Endodermal cell (in vitro differentiated cells): ENCODE measurements at places on chromosomes 6 and 20. TPM values are rescaled to one million over a fixed set of nuclear protein-coding genes. Genes with fewer than 3 reads are reported as not detected.

DNA sequence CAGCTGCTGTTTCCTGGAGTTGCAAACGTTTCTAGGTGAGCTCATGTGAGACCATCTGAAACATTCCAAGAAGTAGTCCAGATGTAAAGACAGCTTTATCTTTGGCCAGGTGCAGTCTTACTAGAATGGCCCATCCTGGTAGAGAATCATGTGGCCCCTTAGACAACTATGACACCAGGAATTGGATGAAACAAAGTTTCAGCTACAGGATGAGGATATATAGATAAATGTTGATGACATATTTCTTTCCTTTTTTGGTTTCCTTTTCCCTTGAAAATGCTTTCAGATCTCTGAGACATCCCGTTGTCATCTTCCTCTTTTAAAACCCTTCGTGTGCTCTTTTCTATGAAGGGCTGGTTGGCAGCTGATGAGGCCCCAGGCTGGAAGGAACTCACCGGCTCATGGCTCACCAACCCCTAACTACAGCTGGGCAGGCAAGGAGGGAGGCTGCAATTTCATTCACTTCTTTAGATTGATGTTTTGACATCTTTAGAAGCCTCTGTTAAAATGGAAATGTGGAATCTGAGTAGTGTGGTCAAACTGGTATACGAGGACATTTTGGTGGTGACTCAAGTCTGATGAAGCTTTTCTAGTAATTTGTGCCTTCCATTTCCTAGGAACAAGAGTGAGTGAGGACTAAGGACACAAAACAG, 167.9 kb upstream of the TNFAIP3 start:
- no peak for DNase-seq

- DNase-seq = no peak
Observed at GRCh38 chr20:45589725-45590124, 10.6 kb upstream of the WFDC8 start.

DNA sequence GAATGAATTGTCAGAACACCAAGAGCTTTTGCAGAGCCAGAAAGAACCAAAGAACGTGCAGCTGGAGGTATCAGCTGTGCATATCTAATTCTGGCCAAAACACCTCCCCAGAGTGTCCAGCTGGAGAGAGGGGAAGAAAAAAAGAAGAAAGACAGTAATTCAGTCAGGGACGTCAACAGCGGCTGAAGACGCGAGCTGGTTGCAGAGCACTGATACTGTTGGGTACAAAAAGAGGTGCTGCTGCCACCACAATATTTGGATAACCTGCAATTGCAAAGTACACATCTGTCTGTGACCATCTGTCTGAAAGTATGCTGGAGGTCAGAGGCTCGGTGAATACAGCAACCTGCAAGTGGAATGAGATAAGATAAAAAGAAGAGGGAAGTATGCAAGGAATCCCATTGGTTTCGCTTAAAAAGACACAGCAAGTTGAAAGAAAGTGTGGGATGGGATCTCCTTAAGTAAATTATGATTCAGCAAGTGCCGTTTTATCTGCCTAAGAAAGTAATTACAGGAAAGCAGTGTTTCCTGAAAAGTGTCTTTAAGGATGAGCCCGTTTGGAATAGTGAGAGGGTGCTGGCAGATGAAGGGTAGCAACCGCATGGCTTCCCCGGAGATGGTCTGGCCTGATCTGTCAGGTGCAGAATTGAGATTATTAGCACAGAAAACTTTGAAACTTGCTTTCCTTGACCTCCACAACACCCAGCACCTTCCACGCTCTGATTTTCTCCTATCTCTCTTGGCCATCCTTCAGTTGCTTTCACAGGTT, 189.9 kb upstream of the PRDM1 start:
- DNase-seq = no peak

- DNase-seq = no peak
Observed at GRCh38 chr20:43682446-43682845, 15.5 kb downstream of the MYBL2 start.

DNA sequence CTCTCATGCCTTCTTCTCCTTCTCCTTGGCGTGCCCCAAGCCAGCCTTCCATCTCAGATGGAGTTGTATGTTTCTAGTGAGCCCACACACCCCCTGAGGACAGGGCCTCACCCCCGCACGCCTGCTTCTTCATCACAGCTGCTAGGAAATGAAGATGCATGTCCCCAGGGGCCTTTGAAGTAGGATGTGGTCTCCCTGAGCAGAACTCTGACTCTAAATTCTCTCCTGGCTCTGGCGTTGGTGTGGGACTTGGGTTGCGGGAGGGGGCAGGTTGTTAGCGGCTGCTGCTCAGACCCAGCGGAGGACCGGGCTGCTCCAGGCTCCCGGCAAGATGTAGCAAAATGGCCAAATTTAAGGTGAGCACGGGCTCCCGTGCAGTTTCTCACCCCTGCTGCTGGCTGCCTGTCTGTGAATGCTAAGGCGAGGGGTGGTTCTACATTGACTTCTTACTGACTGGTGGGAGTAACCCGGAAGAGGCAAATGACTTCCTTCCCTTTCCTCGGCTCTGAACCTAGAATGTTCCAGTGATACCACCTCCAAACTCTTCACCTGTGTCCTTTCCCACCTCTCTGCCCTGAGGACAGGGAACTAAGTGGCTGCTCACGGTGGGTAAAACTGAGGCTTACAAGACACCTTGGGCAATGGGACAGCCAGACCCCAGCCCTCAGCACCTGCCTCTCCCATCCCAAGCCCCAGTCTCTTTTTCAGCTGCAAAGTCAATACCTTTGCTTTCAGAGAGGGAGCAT, 8.8 kb downstream of the SYNJ2 start:
- DNase-seq = no peak

DNA sequence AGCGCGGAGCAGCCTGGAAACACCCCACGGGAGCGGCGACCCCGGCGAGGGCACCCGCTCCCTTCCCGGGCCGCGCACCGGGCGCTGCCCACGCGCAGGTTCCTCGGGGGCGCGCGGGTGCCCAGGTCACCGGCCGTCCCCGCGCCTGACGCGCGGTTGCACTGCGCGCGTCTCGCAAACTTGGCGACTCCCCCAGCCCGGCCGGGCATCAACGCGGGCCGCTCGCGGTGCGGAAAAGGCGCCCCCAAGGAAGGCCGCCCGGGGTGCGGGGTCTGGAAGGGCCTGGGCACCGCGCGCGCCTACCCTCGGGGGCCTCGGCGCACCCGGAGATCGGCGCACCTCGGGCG, 555 bp upstream of the ZBTB46 start:
- no peak for DNase-seq

- DNase-seq = no peak
Observed at GRCh38 chr6:47571488-47571887, 93.9 kb downstream of the CD2AP start.

GRCh38 chr6:14012313-14013030, 87.7 kb downstream of the RNF182 start:
- DNase-seq = peak; percentile 5

DNA sequence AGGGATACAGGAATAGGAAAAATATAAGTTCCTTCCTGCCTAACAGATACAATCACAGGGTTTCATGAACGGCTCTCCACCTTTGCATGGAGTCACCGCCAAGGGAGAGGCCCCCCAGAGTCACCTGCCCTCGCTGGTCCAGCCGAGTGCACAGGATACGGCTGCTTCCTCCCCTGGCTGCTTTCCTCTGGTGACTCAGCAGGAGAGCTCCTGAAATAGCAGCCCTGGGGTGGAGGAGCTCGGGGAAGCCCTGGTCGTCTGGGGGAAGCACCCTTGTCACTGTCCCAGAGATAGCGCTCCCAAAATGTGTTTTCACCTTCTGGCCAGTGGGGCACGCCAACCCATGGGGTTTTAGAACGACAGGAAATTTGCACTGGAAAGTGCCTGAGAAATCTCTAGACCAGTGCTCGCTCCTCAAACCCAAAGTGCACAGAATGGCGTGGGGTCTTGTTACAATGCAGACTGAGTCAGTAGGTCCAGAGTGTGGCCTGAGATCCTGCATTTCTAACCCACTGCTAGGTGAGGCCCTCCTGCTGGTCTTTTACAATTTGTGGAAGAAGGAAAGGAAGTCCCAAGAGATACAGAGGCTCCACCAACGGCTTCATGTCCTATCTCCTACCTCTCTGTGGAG, 35.9 kb upstream of the FAM50B start:
- no peak for DNase-seq

DNA sequence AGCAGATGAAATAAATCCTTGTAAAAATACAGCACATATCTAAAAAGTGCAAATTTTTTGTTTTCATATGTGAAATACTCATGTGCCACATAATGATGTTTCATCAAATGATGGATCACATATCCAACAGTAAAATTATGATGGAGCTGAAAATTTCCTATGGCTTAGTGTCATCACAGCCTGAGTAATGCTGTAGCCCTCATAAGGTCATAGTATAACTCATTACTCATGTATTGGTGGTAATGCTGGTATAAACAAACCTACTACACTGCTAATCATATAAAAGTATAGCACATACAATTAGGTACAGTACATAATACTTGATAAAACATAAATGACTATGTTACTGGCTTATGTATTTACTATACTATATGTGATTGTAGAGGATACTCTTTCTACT, 12.9 kb downstream of the TSPYL1 start:
- no peak for DNase-seq

DNA sequence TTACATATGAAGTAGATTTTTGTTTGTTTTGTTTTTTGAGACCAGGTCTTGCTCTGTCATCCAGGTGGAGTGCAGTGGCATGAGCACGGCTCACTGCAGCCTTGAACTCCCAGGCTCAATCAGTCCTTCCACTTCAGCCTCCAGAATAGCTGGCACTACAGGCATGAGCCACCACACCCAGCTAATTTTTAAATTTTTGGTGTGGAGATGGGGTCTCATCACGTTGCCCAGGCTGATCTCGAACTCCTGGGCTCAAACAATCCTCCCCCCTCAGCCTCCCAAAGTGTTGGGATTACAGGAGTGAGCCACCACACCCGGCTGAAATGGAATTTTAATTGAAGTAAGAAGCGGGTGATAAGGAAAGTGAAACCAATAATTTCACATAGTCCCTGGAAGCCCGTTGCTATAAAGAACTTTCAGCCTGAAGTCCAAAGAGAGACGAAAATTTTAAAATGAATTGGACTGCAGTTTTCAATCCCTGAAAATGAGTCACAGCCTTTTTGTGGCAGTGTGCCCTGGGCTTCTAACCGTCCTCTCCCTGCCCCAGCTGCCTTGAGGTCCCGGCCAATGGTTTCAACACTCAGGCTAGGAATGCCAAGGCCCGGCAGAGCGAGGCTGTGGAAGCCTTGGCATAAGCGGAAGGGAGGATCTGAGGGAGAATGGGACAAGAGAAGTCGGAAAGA, 757 bp downstream of the RAET1E start:
- no peak for DNase-seq

DNA sequence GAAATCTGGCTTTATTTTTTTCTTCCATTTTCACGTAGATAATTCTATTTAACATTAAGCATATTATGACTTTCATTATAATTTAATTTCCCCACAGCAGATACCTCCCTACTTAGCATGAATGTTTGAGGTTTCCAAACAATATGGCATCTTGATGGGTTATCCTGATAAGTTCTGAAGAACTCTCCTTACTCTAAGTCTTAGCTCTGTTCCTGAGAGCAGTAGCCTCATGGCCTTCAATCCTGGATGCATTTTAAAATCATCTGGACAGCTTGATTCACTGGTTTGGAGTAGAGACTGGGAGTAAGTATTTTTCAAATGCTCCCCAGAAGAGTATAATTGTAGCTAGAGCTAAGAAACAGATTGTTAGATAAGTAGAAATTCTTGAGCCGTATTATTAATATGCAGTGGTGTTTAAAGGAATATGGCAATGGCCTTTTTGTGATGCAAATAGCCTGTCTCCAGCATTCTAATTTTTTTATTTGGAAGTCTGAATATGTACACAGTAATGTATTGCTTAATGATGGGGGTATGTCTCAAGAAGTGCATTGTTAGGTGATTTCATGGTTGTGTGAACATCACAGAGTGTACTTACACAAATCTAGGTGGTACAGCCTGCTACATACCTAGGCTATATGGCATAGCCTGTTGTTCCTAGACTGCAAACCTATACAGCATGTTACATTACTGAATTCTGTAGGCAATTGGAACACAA, 110.5 kb upstream of the EEF1E1 start:
- no peak for DNase-seq

GRCh38 chr6:71124340-71124739, 164.3 kb upstream of the OGFRL1 start:
- DNase-seq = no peak

DNA sequence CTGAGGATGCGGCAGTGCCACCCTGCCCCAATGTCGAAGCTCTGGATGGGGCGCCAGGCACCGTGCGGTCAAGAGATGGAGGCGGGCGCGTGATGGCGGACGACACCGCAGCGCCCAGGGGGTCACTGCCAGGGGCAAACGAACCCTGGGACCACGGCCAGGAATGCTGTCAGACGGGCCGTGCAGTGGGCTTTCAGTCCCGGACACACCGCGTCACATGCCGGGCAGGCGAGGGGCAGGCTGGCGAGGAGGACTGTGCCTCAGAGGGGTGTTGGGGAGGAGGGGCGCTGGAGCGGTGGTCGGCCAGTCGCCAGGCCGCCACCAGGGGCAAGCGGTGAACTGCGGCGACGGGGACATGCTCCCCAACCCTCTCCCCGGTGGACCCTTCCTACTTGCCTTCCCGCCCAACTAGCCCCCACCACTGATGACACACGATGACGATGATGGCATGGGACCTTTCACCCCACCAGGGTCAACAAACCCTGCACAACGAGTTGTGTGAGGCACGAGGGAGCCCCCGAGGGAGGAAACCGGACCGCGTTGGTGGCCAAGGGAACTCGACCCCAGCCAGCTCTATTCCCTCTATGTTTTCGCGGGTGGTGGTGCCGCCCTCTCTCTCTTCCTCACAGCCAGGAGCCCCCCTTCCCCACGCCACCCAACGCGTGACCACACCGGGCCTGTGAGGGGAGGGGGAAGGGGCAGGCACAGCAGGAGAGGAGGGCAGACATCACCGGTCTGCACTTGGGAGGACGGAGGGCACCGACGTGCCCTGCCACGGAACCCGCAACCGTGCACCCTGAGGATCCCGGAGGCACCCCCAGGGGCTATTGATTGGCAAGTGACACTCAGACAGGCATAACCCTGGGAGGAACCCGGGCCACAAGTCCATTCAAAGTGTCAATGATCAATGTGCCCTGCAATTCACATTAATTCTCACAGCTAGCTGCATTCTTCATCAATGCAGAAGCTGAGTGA, 1960.9 kb upstream of the DEFB115 start:
- DNase-seq = no peak

DNA sequence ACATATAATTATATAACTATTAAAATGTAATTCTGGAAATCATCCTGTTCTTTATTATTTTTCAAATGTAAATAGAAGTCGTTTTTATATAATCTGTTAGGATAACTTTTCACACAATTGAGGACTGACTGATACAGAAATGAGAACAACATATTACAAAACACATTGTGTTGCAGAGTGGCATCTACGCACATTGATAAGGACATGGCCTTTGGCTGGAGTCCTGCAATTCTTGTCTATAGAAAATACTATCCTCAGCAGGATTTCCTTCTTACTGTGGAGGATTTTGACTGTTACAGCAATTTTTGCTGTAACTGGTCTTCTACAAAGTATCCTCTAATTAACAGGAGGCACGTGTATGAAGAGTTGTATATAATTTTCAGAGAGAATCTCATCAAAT, 19.8 kb downstream of the SH3BGRL2 start:
- no peak for DNase-seq

GRCh38 chr6:22401206-22401605, 104.4 kb upstream of the PRL start:
- DNase-seq = no peak

The TMEM14A gene
- total RNA-seq = 12.6 and 13.7 TPM in 2 replicates

The PDYN gene
- total RNA-seq = 0.51 and 0.56 TPM in 2 replicates

The KCNQ5 gene
- 2.4 and 2.6 TPM in 2 replicates for total RNA-seq

The FAM209B gene
- 1.1 TPM in 1 of 3 replicates, not detected in the others for total RNA-seq

The LY6G6D gene
- not detected in 2 replicates for total RNA-seq

The SCUBE3 gene
- total RNA-seq = 0.81 and 0.86 TPM in 2 replicates

The GPX5 gene
- not detected in 3 replicates for total RNA-seq

The CDH22 gene
- 0.77 and 0.90 TPM in 2 replicates for total RNA-seq

The JPH2 gene
- total RNA-seq = 0.63 and 0.86 TPM in 2 replicates

The TBX18 gene
- 0.54 to 2.3 TPM (median 1.9 TPM) in 3 replicates for total RNA-seq

The PCSK2 gene
- total RNA-seq = 3.4 and 4.8 TPM in 2 replicates

The OPRM1 gene
- not detected in 3 replicates for total RNA-seq
